ENCODE measurements at places on chromosomes 7 and 10.
A peak's percentile ranks its signal among the peaks of the same experiment; 100 is the strongest.

GRCh38 chr10:121836171-121836570 lies 91.7 kb downstream of the ATE1 start:
- no peak for DNase-seq

GRCh38 chr10:131277278-131277677 lies 34.2 kb downstream of the TCERG1L start:
- DNase-seq: no peak

DNA sequence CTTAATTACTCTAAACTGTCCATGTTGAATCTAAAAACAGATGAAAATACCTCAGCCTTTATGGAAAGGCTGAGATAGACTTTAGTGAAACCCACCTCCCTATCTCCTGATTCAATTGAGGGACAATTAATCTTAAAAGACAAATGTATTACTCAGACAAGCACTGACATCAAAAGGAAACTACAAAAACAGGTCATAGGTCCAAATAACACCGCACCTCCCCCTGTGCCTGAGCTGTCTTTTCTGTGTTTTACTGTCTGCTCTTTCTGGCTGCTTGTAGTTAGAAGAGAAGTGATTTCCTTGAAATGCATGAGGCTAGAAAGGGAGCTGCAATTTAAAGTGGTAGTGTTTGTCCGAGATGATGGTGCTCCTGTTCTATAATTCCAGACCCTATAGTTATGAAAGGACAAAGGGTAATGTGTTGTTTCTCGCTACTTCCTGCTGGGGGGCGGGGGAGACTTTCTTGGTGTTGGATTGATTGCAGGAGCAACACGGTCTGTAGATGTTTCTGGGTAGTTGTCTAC lies 16.0 kb downstream of the AKR1C8 start:
- DNase-seq: no peak

GRCh38 chr7:54932818-54933543 lies 85.8 kb upstream of the EGFR start:
- DNase-seq: no peak

DNA sequence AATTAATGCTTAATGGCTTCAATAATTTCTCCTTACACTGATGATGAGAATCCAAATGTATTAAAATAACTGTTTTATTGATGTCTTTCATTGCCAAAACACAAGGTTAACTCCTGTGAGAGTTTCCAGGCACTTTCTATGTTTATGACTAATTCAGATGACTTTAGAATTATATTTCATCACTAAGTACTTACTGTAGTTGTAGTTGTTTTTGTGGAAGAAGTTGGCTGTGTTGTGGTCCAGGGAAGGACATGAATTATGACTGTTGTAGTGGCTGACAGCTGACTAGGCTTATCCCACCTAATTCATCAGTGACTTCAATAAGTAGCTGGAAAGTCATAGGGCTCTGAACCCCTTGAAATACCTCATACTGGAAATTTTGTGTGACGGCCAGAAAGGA lies 254.8 kb downstream of the HGF start:
- DNase-seq: no peak

GRCh38 chr10:124066126-124066700 lies 27.2 kb downstream of the CHST15 start:
- no peak for DNase-seq

DNA sequence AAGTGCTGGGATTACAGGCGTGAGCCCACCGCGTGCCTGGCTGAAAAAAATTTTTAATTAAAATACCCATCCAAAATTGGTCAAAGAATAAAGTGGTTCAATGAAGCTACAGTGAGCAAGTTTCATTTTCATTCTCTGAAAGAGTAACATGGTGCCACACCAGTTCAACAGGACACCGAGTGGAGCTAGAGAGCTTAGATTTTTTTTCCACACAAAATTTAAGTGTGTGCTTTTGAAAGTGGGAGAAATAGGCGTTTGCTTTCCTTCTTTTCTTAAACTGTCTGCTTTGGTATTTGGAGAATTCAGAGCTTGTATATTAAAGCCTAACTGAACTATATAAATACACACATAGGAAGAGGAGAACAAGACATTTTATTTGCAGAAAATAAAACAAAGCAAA lies 43.4 kb downstream of the BPGM start:
- DNase-seq: no peak

GRCh38 chr7:28661826-28662595 lies 249.7 kb downstream of the CREB5 start:
- DNase-seq: peak; percentile 51

GRCh38 chr7:123747620-123748141 lies 1.1 kb downstream of the WASL start:
- DNase-seq: peak; percentile 26

- no peak for DNase-seq
These were observed 147.7 kb downstream of the PTPN20 start for GRCh38 chr10:47058961-47059391.

- DNase-seq: no peak
These were observed 2.5 kb downstream of the PRR15 start for GRCh38 chr7:29565982-29566746.

DNA sequence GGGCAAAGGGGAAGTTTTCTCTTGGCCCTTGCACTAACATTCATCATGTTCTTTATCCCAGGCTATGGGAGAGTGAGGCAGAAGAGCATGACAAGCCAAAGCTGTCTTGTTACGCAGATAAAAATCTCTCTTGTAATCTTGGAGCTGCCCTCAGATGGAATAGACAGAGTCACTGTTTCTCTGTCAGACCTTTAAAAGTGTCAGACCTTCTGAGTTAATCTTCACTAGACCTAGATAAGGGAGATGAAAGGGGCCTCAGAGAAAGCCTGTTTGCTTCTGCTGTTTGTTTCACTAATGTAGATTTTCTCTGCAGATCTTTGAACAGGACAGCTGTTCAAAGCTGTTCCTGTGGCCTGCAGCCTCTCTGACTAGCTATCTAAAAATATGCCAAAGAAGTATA lies 112.9 kb downstream of the KIF20B start:
- DNase-seq: no peak

DNA sequence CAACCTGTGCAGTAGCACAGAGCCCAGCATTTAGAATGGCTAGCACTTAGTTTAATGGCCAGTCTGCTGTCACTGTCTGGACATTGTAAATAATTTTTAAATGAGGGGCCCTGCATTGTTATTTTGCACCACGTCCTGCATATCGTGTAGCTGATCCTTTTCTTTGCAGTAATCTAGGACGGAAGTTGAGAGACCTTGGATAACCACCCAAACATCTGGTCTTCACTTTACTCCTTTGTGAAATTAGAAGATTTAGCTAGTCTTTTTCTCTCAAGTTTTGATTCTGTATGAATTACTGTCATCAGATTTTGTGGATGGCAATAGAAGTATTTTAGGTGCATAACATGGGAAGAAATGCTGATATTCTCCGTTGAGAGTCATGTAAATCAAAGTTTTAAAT lies 1.9 kb downstream of the MIOS start:
- no peak for DNase-seq

DNA sequence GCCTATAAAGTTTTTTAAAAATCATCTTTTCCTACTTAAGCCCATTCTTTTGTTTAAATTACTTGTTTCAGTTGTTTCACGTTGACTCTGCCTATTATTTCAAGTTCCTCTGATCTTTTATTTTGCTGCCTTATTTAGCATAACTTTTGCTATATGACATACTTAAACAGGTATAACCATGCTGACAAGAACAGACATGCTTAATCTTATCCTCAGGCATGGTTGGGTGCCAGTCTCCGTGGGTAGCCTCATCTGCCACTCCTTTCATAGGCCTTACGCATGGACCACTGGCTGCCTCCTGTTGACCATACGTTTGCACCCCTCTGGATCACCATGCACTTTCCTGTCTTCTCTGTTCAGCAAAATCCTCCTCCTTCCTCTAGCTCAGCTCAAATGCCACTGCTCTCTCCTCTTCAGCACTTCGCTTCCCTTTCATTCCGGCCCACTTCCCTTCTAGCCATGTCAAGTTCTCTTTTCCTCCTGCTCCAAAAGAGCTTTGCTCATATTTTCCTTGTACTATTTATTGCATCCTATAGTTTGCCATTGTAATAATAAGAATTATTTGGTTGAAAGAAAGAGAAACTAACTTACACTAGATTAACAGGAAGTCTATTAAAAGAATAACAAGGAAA lies 10.0 kb upstream of the TSPAN33 start:
- no peak for DNase-seq

GRCh38 chr7:3028071-3028757 lies 15.5 kb downstream of the CARD11 start:
- DNase-seq: no peak

GRCh38 chr7:33986951-33987947 lies 81.9 kb downstream of the BMPER start:
- no peak for DNase-seq

DNA sequence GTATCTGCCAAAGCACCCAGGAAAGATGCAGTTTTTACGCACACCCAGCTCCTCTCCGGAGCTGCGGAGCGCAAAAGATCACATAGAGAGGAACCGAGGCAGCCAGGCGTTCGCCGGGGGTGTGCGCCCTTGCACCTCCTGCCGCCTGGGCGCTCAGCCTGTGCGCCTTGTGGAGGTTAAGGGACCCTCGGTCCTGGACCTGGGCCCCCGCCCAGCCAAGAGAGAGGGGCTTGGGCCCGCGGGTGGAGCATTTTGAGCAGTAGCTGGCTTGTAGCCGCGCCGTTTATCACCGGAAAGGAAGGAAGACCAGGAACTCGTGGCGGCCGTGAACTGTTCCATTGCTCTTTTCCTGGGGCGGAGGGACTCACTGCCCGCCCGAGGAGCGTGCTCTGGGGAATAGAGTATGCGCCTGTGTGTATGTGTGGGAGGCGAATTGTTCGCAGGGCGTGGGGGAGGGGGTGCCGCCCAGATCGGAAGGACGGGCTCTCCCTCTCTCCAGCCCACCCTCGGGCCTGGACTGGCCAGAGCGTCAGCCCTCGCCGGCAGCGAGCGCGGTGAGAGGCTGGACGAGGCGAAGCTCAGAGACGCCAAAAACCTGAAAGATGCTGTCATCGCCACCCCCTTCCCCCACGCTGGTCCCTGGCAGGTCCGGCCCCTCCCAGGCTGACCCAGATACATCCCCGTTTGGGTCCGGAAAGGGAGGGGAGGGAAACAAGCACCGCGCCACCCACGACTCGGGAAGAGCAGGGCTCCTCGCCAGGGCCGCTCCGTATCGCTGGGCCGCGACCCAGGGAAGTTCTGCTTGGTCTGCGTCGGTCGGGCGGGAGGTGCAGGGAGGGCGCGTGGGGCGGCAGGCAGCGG lies 1.2 kb upstream of the WNT2 start:
- no peak for DNase-seq

DNA sequence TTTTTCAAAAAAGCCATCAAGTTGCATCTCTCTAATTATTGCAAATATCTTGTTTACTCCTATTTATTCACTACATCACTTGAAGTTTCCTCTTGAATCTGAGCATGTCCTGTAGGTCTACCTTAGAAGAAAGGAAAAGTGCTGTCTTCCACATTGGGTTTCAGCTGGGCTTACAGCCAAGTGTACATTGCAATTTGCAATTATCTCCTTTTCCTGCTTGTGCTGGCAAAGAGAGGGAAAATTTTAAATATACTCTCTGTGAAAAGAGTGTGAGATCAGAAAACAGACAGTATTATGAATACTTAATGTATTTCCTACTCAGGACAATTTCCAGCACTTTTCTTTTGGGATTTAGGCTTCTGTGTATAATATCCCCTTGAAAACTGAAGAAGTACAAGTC lies 839.7 kb downstream of the CNTNAP2 start:
- DNase-seq: no peak

GRCh38 chr10:34866848-34867247 lies 51.8 kb upstream of the PARD3 start:
- DNase-seq: no peak

- no peak for DNase-seq
These were observed 46.1 kb upstream of the PPP2R2D start for GRCh38 chr10:131854579-131855335.

GRCh38 chr10:110410329-110411046 lies 87.2 kb upstream of the DUSP5 start:
- DNase-seq: no peak

GRCh38 chr10:113317489-113317888 lies 235.4 kb upstream of the HABP2 start:
- no peak for DNase-seq

- DNase-seq: no peak
These were observed 123.1 kb upstream of the HPS1 start for GRCh38 chr10:98569853-98570252.

DNA sequence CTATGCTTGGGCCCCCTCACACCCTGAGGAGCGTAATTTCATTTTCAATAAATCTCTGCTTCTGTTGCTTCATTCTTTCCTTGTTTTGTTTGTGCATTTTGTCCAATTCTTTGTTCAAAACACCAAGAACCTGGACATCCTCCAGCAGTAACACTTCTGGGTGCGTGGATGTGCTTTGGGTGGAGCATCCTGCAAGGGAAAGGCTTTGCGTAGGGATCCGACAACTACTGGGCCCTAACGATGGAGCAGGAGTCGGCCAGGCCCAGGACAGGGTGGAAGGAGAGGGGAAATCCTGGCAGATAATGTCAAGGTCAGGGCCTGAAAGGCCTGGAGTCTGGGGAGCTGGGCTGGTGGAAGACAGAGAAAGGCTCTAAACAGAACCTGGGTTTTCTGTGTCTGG lies 231.8 kb downstream of the ADAM12 start:
- no peak for DNase-seq

GRCh38 chr10:75350791-75351190 lies 50.8 kb downstream of the ZNF503 start:
- no peak for DNase-seq

DNA sequence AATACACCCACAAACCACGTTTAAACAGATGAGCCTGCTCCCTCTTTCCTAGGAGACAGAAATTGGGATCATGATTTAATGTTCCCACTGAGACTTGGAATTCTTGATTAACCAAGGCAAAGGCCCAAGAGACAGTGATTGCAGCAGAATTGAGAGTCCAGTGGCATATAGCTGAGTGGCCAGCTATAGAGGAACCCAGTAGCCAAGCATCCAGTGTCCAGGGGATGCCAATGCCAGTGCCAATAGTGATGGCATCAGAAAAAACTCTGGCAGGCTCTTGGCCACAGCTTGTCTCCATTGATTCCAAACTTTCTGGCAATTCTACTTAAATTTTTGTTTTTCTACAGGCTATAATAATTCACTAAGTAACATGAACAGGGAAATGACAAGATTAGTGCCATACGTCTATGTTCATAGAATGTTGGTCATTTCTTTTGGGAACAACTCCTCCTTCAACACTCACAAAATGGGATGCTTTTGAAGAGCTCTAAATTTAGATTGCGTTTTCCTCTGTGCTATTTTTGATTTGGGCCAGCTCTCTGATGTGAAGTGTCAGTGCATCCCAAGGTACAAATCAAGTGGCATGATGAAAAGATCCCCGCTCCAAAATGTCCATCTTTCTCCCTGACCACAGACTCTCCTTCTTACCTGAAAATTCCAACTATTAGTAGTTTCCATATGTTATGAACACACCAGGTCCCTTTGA lies 83.1 kb upstream of the A1CF start:
- DNase-seq: no peak

DNA sequence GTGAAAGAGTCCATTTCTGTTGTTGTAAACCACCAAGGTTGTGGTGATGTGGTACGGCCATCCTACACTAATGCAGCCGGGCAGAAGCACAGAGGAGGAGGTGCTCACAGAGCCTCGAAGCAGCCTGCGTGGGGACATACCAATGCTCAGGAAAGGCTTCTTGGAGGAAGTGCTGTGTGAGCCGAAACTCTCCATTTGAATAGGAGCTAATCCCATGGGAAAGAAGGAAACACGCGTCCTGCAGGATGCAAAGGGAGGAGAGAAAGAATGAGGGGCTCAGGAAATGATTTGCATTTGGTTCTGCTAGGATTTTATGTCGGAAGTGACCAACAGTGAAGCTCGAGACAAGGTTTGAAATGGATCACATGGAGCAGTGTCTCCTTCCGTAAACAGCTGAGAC lies 477.9 kb upstream of the ANKRD30A start:
- no peak for DNase-seq
